Caki2 (cell line): ENCODE measurements at places on chromosomes 12 and 14.

DNA sequence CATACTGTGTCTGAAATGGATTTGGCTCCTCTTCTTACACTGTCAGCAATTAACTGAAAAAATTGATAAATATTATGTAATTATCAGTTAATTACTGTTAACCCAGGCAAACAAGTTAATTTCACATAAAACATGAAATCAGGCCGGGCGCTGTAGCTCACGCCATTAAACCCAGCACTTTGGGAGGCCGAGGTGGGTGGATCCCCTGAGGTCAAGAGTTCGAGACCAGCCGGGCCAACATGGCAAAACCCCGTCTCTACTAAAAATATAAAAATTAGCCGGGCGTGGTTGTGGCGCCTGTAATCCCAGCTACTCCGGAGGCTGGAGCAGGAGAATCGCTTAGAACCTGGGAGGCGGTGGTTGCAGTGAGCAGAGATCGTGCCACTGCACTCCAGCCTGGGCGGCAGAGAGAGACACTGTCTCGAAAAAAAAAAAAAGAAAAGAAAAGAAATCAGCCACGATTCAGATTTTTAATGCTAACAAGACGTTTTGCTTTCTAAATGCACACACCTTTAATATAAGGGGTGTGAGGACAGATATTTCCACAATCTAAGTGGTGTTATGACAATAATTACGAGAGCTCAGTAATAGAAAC lies 473 bp upstream of the TMEM19 start:
- no peak for DNase-seq

- DNase-seq: peak; percentile 37
Observed at GRCh38 chr12:46998811-46999368, 80.5 kb upstream of the PCED1B start.

DNA sequence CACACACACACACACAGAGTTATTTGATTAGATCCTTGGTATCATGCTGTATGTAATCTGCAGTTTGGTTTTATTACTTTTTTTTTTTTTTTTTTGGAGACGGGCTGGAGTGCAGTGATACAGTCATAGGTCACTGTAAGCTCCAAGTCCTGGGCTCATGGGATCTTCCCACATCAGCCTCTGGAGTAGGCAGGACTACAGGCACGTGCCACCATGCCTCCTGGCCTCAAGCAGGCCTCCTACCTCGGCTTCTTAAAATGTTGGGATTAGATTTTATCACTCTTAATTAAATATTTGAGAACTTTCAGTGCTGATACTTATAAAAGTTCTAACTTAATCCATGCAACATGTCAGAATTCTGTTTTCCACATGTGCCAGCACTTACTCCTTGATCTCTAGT lies 31.3 kb upstream of the PSEN1 start:
- no peak for DNase-seq

DNA sequence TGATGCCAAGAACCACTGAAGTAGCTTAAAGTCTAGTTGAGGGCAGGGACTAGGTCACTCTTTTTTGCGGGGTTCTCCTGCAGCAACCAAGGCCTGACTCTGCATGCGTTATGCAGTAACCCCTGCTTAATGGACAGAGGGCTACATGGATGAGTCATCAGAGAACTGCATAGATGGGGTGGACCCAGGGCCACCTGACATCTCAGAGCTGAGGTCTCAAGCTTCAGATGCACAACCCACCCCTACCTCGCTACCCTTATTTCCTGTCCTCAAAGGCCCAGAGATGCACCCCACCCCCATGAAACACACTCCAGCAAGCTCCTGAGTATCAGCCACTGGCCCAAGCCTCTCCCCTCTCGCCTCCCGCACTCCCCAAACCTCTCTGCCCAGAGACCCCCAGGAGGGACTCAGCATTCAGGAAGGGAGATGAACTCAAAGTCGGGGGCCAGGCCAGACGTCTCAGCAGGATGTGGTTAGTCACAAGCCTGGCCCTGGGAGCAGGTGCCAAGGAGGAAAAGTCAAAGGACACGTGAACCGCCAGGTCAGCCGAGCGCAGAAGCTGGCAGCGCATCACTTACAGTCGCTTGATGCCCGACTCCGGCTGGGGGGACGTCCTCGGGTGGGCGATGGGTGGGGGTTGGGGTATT lies 25.8 kb downstream of the SNRNP35 start:
- DNase-seq: no peak

- no peak for DNase-seq
Observed at GRCh38 chr12:53991077-53991460, 6.1 kb downstream of the HOXC10 start.

GRCh38 chr14:49405291-49405690 lies 180.9 kb downstream of the RPS29 start:
- DNase-seq: no peak

GRCh38 chr12:96208346-96208745 lies 14.2 kb downstream of the ELK3 start:
- DNase-seq: peak; percentile 12

DNA sequence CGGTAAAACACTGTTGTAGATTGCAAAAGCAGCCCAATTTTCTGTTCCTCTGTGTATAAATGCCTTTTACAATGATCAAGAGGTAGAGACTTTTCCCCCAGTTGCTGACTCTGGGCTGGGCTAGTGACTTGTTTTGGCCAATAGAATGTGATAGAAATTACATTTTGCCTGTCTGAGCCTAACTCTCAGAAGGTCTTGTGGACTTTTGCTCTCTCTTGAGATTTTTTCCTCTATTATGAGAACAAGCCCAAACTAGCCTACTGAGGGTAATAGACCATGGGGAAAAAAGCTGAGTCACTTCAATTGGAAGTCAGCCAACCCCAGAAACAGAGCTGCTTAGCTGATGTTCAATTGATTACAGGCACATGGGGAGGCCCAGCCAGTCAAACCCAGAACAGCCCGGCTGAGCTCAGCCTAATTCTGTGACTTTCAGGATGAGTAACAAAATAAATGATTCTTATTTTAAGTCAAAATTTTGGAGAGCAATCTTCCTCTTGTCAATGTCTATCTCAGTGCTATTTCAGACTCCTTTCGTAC lies 61.4 kb downstream of the MYF5 start:
- peak; percentile 87 for DNase-seq

GRCh38 chr14:101039031-101039754 lies 135.7 kb upstream of the RTL1 start:
- DNase-seq: no peak

DNA sequence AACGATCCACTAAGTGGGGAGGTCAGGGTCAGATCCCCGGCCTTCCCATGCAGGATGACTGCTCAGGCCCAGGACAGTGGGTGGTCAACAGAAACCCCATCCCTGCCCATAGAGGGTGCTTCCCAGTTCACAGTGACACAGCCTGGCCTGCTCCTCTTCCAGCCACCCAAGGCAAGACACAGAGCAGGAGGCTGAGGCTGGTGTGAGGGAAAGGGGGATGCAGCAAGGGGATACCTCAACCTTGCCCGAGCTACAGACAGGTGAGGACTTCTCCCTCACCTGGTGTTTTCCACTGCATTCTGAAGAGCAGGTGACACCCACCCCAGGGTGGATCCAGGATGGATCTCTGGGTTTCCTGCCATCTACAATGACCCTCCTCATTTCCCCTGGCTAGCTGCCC lies 106.7 kb downstream of the KIF26A start:
- DNase-seq: no peak

DNA sequence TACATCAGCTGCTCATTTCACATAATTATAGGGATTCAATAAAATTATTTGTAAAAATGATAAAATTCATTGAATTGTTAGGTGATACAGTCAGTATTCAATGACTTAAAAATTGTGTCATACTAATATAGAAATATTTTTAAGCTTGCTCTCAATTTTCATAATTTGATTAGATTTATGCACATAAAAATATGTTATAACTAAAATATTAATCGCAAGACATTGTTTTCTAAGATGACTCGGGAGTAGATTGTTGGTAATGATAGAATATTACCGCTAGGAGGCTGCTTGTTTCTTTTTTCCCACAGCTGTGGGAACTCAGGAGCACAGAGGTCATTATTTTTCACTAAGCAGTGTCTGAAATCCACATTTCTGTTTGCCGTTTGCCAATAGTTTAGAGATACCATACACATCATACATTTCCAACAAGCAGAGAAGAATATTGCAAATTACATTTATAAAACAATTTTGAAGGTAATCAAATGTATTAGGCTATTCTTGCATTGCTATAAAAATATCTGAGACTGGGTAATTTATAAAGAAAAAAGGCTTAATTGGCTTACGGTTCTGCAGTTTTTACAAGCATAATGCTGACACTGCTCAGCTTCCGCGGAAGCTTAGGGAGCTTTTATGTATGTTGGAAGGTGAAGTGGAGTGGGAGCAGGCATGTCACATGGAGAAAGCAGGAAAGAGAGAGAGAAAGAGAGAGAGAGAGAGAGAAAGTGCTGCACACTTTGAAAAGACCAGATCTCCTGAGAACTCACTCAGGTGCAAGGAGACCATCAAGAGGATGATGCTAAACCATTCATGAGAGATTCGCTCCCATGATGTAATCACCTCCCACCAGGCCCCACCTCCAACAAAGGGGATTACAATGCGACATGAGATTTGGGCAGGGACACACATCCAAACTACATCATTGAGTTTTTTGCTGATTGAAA lies 9.2 kb downstream of the CD69 start:
- no peak for DNase-seq

- DNase-seq: no peak
Observed at GRCh38 chr12:54489857-54490256, 7.7 kb upstream of the NCKAP1L start.

DNA sequence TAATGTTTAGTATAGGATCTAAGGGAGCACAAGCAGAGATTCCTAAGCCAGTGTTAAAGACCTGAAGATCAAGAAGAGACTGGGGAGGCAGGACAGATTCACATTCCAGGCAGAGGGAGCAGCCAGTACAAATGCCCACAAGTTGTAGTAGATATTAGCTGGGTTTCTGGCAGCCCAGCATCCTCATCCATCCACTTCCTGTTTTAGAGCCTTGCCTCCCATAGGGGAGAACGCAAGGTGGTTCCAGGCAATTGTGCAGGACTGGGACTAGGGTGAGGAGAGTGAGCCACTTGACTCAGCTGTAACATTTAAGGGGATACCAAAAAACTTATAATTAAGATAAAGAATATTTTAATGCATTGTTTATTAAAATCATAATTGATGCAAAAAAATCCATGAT lies 71.3 kb upstream of the PSMA6 start:
- DNase-seq: no peak

GRCh38 chr12:75976113-75976512 lies 55.5 kb downstream of the PHLDA1 start:
- no peak for DNase-seq

- peak; percentile 25 for DNase-seq
Observed at GRCh38 chr14:96362071-96362964, 823 bp downstream of the ATG2B start.

- DNase-seq: no peak
Observed at GRCh38 chr12:67364228-67364627, 95.1 kb downstream of the CAND1 start.

GRCh38 chr12:63980211-63980610 lies 135.7 kb downstream of the SRGAP1 start:
- DNase-seq: peak; percentile 56

GRCh38 chr12:112303004-112303403 lies 79.2 kb downstream of the HECTD4 start:
- DNase-seq: peak; percentile 73

GRCh38 chr14:68379510-68380328 lies 413.1 kb downstream of the ZFP36L1 start:
- no peak for DNase-seq

- DNase-seq: no peak
Observed at GRCh38 chr12:130162267-130162666, at the start of gene FZD10. FZD10 (plus strand) TSS chr12:130162464; CDS start chr12:130162943, 479 bp downstream.

GRCh38 chr12:121921066-121921465 lies 2.7 kb downstream of the CFAP251 start:
- no peak for DNase-seq

GRCh38 chr14:89619596-89619995 lies 202.6 kb upstream of the FOXN3 start:
- no peak for DNase-seq

GRCh38 chr14:99042381-99043266 lies 229.4 kb downstream of the BCL11B start:
- no peak for DNase-seq

DNA sequence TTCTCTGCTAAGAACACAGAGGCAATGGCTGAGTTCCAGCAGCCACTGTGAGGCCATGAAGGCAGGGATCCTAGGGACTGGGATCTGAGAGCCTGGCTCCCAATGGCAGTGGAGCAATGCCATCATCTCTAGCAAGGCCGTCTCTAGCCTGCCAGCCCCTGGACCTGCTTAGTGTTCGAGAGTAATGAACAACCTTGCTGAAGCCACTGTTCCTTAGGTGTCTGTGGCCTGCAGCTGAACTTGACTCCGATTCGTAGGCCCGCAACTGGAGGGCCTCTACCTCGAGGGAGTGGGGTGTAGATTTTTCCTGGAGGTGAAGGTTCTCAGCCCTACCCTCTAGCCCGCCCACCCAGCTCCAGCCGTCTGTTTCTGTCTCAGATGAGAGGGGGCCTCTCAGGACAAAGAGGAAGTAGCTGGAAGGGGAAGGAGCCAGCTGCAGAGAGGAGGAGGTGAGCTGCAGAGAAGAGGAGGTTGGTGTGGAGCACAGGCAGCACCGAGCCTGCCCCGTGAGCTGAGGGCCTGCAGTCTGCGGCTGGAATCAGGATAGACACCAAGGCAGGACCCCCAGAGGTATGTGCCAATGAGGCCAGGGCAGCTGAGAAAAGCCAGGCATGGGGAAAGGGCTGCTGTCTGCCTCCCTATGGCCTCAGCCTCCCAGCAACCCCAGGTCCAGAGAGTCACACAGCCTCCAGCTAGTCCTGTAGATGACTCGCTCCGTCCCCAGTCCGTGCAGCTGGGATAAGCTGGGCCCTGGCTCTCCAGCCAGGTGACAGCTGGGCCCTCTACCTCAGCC lies at the start of gene PLD4:
Gene PLD4, plus strand, starts transcription at position 459 of the 793 bp plus-strand sequence. CDS start 2,262 bp downstream, outside the sequence.
- no peak for DNase-seq

- DNase-seq: peak; percentile 57
Observed at GRCh38 chr12:15706010-15706676, 83.0 kb downstream of the EPS8 start.

DNA sequence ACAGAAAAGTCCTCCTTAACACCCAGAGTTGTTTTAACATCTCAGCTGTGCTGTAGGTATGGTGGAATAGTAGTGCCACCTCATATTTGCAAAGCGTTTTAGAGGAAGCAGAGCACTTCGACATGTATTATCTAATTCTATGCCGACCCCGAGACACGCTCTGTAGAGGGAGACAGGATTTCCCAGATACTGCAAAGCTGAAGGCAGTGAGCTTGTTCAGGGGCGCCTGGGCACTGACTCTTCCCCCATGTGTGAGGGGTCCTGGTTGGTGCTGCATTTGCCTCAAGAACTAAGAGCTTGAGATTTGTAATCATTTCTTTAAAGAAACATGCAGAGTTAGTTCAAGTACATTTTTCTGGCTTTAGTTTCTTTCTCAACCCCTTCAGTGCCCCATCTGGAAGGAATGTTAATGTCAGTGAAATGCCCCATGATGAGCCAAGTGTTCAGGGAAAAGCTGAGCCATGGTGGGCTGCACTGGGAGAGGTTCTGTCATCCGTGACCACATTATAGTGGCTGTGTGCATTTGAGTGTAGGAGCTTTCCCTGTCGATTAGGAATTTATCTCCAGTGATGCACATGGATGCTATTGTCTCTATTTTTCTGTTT lies 66.3 kb downstream of the MBIP start:
- DNase-seq: peak; percentile 28

DNA sequence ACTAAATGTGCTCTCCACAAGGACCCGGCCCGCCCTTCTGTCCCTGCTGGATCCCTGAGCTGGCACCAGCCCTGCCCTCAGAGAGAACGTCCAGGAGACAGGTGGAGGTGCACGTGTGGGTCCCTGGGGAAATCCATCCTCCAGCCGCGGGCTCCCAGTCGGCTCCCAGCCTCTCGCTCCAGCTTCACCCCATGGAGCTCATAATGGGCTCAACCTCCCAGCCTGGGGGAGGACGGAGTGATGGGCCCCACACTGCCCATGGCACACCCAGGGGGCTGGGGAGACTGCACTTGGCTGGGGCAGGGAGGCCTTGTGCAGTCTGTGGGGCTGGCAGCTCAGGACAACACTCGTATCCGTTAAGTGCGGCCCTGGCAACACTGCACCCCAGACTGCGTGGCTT lies 250.5 kb downstream of the TMEM121 start:
- no peak for DNase-seq
